Activated CD8-positive, alpha-beta memory T cell treated with anti-CD3 and anti-CD28 coated beads for 48 hours (primary cell): ENCODE measurements at places on chromosomes 6 and 20.

DNA sequence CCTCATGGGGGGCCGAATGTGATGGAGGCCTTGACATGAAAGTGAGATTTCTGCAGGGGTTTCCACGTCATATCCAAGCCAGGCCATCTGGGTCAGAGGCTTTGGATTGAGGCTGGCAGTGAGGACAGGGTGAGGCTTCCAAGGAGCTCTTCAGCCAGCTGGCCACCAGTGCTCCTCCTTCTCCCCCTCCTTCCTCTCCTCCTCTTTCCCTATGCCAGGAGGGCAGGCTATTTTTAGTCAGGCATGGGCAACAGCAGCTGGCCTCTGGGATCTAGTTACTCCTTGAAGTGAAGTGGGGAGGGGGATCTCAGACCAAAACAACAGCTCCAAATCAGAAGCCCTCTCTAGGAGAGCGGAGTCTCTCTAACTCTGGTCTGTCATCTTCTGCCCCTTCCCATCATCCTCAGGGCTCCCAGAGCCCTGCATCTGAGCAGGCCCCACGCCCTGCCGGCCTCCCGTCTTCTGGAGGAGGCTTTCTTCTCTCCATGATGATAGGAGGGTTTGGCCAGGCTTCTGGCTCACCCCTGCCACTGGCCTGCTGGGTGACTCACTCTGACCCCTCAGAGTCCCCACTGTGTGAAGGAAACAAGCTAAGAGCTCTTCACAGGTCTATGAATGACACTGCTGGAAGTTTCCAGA, 612 bp downstream of the TNNC2 start:
- no peak for DNase-seq

- no peak for DNase-seq
Observed at GRCh38 chr6:30168741-30169140, 5.4 kb downstream of the TRIM15 start.

DNA sequence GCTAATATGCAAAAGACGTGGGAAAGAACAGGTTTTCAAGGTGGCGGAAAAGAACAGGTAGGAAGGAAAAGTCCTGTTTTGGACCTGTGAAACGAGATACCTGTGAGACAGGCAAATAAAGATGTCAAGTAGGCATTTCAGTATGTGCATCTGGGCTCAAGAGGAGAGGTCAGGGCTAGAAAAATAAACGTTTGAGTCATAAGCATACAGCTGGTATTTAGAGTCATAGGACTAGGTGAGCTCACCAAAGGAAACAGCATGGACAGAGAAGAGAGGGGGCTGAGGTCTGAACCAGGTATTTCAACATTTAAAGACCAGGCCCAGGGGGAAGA, 14.9 kb downstream of the MTFR2 start:
- DNase-seq = no peak

GRCh38 chr20:5364136-5364821, 47.5 kb upstream of the PROKR2 start:
- DNase-seq = no peak

DNA sequence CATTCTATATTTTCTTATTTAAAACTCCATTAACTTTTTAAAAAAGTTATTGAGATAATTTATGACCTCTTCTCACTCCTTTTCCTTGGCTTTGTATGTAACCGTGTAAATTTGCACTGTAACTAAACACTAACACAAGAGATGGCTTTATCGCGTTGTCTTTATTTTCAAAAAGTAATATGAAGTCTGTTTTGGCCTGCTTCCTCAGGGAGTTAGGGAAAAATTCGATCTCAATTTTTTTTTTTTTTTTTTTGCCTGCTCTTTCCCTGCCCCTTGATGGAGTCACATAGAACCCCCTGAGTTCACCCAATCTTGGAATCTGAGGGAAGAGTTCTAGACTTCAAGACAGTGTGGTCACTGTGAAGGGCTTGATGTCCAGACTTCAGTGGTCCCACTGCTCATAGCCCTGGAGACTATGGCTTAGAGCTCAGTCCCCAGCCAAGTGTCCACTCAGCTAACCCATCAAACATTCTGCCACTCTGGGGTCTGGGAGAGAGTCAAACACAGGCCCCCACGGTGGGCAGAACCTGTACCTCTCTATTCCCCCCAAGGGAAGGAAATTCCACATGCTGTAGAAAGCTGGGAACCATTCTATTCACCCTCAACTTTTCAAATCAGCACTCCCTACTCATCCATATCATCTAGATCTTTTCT, 15.7 kb upstream of the TBC1D22B start:
- DNase-seq = no peak

DNA sequence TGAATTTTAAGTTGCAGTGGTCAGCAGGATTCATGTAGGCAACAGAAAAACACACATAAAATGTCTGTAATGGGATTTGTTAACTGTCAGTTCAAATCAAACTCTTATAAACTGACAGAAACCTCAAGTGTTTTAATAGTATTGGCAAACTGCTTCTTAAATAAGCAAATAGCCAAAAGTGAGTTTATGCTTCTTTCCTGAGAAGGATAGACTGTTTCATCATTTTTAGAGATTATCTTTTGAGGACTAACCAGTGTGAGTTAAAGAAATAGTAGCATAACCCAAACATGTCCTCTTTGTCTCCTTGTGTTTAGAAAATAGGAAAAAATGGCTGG, 68.0 kb downstream of the AIG1 start:
- DNase-seq = no peak

GRCh38 chr6:25537349-25538018, 114.5 kb upstream of the SCGN start:
- DNase-seq = no peak

DNA sequence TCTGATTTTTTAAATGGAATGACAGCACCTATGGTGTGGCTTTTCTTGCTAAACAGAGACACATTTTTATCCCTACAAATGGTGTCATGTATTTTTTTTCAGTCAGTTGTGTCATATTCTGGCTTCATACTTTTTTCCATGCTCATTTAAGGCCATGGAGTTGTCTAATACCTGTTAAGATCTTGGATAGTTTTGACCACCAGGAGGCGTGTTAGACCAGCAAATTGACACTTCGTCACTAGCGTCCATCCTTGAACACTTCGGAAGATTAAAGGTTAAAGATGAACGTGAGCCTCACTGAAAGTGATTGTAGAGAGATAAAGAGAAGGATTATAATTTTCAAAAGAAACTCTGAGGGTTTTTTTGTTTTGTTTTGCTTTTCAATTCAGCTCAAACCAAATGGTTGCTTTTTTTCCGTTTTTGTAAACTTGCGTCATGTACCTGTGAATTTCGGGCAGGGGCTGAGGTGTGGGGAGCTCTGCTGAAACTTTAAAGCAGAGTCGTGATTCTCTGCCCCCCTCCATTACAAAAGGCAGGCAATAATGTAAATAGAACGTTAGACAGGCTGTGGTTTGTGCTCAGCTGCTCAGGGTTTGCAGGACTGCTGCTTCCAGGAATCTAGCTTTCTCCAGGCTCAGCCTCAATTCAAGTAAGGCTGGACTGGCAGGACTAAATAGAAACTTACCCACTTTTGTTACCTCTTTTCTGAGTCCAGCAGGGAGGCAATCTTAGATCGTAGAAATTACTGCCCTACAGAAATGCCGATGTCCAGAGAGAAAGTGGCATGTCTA, 245.1 kb downstream of the FOXA2 start:
- no peak for DNase-seq
